AG04449 (cell line): ENCODE measurements at places on chromosomes 5 and 9.

DNA sequence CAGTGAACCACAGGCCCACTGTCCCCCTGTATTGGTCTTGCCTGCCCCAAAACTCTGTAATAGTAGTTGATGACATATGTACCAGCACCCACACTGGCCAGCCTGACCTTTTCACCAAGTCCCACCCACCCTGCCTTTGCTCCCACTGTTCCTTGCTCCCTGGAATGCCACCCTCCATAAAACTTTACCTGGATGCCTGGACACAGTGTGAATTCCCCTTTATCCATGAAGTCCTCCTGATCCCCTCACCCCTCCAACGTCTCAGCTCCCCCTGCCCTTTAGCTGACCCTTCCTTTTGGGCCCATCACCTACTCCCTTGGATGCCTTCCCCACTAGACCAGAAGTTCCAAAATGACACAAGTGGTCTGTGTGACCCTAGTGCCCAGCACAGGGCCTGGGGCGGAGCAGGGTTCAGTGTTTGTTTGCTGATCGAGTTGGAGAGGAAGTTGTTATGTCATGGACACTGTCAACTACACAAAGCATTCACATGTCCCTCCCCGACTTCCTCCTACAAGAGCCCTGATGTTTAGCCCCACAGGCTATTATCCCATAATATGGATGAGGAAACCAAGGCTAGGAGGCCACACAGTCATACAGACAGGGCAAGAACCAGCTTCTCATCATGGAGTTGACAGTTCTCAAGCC, 16.1 kb downstream of the AMBP start:
- no peak for DNase-seq

GRCh38 chr5:172943906-172944305, 15.3 kb upstream of the RPL26L1 start:
- no peak for DNase-seq

- no peak for DNase-seq
Observed at GRCh38 chr9:98430535-98431292, 175.3 kb upstream of the TBC1D2 start.

DNA sequence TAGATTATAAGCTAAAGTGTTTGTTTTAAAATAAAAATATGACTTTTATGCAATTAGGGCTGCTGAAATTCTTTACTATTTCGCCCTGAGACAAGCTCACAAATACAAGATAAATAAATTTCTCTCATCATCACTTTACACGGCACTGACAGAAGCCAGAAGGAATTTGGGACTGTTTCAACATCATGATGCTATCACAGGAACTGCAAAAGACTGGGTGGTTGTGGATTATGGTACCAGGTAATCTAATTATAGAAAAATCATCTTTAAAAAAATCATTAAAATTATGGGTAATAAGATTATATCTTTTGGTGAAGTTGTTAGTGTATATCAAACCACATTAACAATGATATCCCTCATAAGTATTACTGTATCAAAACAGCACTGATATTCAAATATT, 95.0 kb downstream of the MAN2A1 start:
- no peak for DNase-seq

DNA sequence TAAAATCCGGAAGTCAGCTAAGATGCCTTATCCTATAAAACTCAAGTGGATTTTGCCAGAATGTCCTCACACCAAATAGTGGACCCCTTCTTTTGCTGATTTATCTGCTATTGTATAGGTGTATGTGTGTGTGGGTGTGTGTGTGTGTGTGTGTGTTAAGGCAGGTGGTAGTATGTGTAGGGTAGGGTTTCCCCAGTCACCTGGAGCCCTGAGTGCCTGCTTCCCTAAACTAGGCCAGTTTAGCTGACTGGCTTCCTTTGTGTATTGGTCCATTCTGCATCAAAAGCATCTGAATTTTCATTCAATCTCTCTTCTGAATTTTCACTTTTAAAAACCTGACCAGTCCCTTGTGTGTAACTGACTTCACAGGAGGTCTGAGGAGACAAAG, 42.2 kb upstream of the LCP2 start:
- DNase-seq = no peak

- DNase-seq = no peak
Observed at GRCh38 chr9:33797837-33798236, 2.5 kb downstream of the PRSS3 start.

GRCh38 chr9:31916591-31917241, 467.7 kb upstream of the ACO1 start:
- DNase-seq = no peak

DNA sequence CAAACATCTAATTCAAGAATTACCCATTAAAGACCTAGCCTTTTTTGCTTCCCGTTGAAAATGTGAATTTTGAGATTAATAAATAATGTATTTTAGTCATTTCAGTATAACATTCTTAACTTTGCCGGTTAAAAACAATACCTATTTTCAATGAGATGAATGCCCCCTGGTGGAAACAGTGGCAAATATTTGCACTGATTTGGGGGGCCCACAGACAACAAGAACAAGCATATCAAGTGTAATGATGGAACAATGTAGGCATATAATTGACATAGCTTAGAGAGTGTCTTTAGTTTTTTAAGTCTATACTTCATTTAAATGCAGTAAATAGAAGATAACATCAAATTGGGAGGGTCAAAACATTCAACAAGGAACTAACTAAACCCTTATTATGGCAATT, 111.9 kb downstream of the NTRK2 start:
- no peak for DNase-seq

GRCh38 chr9:138040446-138041430, 163.2 kb downstream of the CACNA1B start:
- DNase-seq = no peak

DNA sequence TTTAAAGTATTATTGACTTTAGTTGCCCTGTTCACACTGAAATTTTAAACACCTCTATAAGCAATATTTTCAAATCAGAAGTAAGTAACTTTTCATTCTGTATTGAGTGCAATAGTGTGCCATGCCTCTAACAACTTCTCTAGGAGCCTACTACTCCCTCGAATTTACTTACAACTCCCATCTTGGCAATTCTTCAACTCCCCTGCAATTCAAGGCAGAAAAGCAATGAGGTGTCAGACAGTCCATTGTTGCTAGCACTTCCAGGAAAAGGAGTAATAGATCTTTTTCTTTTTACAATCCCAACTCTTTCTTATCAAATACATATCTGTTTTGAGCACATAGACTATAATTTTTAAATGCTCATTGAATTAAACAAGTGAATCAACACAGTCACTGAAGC, 222.7 kb upstream of the PUM3 start:
- DNase-seq = no peak

DNA sequence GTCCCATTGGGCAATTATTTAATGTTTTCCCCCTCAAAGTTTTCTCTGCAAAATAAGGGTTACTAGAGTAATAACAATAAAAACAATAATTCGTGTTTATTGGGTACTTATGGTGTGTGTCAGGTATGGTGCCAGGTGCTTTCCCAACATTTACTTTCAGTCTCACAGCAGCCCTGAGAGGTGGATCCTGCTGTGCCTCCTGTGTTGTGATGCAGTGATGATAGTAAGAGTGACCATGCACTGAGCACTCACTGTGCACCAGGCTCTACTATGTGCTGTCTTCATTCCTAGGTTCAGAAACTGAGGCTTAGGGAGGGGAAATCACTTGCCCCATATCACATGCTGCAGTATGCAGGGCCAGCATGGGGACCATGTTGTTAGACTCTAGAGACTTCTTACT, 15.5 kb downstream of the OTULINL start:
- DNase-seq = no peak

DNA sequence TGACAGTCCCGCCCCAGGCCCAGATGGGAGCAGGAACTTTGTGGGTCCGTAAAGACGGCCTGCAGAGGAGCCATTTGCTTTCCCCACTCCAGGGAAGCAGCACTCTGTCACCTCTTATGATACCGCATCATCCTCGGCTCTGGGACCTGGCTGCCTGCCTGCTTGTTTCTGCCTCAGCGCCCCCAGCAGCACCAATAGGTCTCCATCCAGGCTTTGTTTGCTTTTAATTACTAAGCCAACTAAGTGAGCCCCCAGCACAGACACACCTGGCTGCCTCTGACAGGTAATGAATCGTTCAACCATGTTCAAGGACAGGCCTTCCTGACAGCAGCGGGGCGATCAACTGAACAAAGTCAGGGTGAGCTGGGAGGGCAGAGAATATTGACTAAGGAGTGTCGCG, 141.4 kb downstream of the C5orf15 start:
- no peak for DNase-seq

GRCh38 chr5:32406650-32407049, 37.9 kb downstream of the ZFR start:
- DNase-seq = no peak

DNA sequence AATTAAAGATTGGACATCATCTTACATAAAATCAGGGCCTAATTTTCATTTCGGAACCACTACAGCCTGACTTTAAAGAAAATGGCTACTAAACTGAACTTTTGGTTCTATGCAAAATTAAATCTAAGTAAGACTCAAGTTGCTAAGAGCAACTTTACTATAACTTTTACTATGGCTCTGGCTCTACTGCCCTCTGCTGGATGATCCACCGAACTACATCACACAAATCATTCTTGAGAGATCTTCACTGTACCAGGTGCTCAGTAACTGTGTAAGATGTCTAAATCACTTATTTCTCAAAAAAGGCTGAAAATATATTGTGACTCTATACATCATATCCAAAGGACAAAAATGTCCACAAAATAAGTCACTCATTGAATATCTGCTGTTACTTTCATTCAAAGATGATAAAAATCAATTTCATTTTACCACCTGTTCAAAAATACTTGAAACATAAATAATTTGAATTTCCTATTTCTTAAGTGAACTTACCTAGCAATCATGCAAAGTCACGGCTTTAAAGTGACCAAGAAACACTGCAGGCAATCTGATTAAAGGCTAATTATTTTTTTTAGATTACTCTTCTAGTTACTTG, 13.5 kb downstream of the MOCS2 start:
- no peak for DNase-seq

GRCh38 chr9:87494970-87495471, 2.6 kb upstream of the DAPK1 start:
- DNase-seq = no peak

GRCh38 chr5:39107350-39107749, 33.2 kb upstream of the RICTOR start:
- no peak for DNase-seq

GRCh38 chr9:81798606-81799005, 109.3 kb upstream of the TLE1 start:
- peak; percentile 16 for DNase-seq

- DNase-seq = no peak
Observed at GRCh38 chr5:149438711-149439132, 59.6 kb upstream of the IL17B start.

DNA sequence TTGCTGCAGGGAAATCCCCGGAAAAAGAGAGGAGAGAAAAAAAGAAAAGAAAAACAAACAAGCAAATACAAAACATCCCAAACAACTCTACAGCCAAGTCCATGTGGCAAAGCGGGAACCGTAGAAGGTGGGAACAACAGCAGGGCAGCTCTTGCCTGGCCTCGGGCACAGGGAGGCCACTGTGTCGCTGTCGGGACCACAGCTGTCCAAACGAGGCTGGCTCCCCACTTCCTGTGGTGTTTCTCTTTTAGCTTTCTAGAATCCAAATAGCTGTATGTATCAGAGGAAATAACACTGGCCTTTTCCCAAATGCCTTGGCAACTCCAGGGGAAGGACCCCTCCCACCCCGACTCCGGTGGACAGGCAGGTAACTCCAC, 41.6 kb upstream of the EQTN start:
- no peak for DNase-seq

DNA sequence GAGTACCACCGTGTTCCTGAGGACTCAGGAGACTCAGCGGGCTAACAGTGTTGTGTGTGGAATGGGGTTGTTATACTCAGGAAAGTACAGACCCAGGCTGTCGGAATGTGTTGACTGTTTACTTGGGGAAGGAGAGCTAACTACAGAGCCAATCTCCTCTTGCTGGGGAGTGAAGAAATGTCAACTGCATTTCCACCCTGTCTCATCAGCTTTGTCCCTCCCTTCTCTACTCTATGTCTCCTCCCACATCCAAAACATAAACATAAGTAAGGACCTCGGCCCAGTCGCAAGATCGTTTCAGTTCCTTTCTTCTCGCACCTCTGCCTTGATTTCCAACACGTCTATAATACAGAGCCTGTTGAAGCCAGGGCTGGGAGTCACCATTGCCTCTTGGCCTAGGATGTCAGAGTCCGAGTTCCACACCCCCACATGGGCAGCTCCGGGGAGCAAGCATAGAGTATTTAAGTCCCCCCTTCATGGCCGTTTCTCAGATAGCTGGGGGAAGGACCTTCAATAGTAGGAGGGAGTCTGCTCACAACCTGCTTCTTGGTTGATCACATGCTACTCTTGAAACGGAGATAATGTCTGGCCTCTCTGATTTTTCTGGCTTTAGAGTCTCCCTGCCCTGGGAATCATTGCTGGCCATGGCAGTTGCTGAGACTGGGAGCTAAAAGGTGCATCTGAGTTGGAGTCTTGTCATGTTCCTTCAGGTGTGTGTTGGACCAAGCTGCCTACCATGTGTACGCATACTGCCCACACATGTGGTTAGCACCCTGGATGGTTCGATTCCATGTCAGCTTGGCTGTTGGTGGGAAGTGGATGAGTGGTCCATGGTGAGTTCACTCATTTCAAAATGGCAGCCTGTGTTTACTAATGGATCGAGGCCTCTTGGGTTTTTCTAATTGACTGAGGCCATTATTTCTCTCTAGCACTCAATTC, 147.3 kb downstream of the MTX3 start:
- DNase-seq = no peak
